ENCODE measurements at places on chromosomes 5 and 9.

GRCh38 chr9:88837731-88838130, 153.5 kb upstream of the S1PR3 start:
- DNase-seq: no peak

- DNase-seq: no peak
These were observed 41.6 kb downstream of the LPAR1 start for GRCh38 chr9:110996436-110997220.

GRCh38 chr5:134479839-134480238, 45.6 kb upstream of the JADE2 start:
- no peak for DNase-seq

DNA sequence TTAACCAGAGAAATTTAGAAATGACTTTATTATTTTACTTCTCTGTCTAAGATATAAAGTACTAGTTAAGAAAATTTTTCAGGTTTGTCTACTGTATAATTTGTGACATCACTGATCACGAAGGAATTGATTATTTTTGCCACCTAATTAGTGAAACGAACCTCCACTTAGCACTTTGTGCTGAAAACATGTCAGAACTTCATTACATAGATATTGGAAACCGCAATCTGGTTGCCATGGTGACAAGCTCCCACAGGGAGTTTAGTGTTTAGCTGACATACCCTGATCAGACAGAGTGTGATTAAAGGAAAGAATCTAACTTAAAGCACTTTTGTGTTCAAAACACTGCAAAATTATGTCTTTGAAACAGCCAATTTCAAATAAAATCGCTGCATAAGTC, 668.4 kb upstream of the CCNG1 start:
- DNase-seq: no peak

GRCh38 chr5:133121611-133122150, 69.9 kb downstream of the HSPA4 start:
- DNase-seq: no peak

DNA sequence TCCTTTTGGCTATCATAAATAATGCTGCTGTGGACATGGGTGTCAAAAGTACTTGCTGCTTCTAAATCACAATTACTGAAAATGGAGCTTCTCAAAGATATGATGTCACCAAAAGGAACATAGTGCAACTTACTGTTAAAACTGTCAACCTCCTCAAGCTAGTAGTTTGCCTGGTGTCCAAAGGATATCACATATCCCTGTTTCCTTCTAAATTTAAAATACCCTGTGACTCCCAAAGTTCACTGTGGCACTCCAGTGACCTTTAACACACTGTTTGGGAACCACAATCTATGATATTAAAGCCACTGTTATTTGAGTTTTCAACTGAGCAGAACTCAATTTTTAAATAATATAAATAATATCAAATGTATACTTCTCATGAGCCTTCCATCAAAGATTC, 18.2 kb downstream of the GLIS3 start:
- DNase-seq: no peak

DNA sequence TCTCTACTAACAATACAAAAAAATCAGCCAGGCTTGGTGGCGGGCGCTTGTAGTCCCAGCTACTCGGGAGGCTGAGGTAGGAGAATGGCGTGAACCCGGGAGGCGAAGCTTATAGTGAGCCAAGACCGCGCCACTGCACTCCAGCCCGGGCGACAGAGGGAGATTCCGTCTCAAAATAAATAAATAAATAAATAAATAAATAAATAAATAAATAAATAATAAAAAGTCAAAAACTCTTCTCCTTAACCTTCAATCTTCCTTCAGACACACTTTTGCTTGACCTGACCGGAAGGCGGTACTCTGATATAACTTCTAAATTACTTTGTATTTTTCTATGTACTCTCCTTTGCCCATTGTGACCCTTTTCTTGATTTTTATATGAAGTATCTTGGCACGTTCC, 302.1 kb downstream of the SLF1 start:
- no peak for DNase-seq

GRCh38 chr9:89874351-89875321, 269.8 kb downstream of the GADD45G start:
- no peak for DNase-seq

- no peak for DNase-seq
These were observed 137.1 kb upstream of the SMIM23 start for GRCh38 chr5:171648279-171649074.

DNA sequence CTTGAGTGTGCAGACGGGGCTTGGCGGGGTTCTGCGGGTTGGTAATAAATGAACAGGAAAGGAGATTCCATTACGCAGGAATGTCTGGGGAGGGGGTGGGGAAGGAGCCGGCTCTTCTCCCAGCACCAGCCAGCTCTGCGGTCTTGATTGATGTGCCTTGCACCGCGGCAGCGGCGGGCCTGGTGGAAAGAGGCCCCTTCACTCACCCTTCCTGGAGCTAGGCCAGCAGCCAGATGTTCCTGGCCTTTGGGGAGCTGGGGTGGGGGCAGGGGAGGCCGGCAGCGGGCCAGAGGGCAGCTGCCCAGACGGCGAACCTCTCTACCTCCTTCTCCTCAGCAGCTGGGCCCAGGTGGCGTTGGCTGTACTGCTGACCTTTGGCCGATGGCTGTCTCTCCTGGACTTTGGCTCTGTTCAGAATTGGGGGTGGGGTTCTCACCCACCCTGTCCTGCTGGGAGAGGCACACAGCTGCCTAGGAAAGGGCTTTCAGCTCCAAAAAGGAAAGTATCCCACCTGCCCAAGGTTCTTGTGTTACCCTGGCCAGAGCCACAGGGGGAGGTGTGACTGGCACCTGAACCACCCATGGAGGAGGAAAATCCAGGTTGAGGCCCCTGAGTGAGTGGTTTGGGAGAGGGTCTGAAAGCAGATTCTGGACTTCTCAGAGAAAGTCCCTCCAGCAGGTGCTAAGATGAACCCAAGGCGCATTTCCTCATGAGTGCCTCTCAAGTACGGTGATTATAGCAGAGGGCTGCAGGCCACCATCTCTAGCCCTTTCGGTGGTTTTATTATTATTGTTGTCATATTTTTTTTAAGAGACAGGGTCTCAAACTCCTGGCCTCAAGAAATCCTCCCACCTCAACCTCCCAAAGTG, 58.0 kb upstream of the SYNPO start:
- DNase-seq: no peak

DNA sequence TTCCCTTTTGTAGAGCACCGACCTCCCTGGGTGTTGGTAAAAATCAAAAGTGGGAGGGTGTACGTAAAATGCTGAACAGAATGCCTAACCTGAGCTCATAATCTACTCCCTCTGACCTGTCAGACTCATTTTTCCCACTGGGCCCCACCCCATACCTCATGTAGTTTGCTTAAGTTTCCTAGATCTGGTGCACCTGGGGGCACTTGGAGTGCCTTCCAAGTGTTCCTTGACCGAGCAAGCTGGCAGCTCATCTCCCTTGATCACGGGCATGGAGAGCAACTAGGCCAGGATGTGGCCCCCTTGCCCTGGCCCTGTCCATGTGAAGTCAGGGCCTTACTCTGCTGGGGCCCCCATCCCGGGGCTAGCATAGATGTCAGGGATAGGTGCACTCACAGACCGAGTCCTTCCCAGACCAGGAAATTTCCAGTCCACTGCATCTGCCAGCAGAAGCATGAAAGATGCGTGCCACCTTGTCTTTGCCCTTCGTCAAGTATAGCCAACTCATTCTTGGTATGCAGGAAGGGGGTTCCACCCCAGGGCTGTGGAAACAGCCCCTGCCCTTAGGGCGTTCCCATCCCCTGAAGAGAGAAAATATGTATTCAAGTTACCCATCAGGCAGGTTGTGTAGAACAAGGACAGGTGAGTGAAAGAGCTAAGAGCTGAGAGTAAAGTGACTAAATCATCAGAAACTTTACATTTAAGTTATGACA, 41.9 kb downstream of the SLC22A5 start:
- DNase-seq: no peak

DNA sequence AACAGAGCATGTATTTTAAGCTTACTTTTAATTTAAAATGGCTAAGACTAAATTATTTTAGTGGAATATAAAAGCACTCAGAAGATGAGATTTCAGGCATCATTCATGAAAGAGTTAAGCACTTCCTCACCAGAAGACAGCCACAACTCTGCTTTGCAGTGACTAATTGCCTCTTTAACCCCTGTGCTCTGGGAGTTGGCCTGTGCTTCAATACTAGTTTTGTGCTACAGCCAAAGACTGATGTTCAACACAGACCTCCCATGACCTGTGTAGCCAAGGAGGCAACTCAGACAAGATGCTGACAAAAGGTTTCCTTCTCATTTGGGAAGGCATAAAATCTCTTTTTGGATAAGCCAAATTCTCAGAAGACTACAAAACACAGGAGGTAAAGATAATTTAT, 353.5 kb downstream of the FBXL17 start:
- no peak for DNase-seq
